ENCODE measurements at places on chromosomes 4 and X. TPM values are rescaled to one million over a fixed set of nuclear protein-coding genes. Genes with fewer than 3 reads are reported as not detected.

- H3K27ac ChIP-seq: peak overlapping the region; percentile 98
- peak; percentile 62 for DNase-seq
- no peaks in the 10 kb centered on the region for H3K36me3 ChIP-seq
- no peaks in the 10 kb centered on the region for H3K27me3 ChIP-seq
- peak overlapping the region; percentile 77 for H3K4me3 ChIP-seq
- peaks cover 61% of the 10 kb centered on the region for H3K4me1 ChIP-seq
Measured at GRCh38 chr4:140755774-140756318, 339 bp downstream of the TBC1D9 start.

Gene NMU
- total RNA-seq: not detected

- DNase-seq: no peak
- H3K36me3 ChIP-seq: no peaks in the 10 kb centered on the region
- no peak overlapping the region for H3K27ac ChIP-seq
- no peaks in the 10 kb centered on the region for H3K27me3 ChIP-seq
Measured at GRCh38 chr4:43481526-43481925, 589.0 kb downstream of the GRXCR1 start.

Gene MAGEA2
- not detected for total RNA-seq

Gene CORIN
- total RNA-seq: 92.0 TPM
